Stimulated activated CD4-positive, alpha-beta T cell treated with anti-CD3 and anti-CD28 coated beads, Interleukin-1b, Interleukin-23, amount 100 ng/mL, for 24 hours (primary cell): ENCODE measurements at places on chromosomes 2 and 18.

DNA sequence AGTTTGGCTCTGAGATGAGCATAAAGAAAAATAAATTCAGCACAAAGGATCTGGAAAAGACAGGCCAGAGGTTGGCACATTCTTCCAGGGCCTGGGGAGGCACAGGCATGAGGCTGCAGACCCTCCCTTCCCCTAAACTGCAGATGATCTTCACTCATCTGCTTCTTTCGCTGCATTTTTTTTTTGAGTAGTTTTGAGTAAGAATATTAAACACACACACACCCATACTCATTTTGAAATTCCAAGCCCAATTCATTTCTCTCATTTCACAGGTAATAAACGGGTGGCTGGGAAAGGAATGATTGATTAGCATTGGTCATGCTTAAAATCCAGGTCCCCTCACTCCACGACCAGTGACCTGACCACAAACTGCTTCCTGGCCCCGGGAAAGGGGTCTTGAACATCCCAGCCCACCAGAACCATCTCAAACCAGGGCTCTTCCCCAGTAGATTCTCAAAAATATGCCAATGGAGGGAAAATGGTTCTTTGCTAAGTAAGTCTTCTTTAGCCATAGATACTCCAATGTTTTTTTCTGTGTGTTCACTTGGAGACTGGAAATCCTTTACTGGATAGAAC is 219.6 kb downstream of the ANAPC1 start:
- DNase-seq: no peak

DNA sequence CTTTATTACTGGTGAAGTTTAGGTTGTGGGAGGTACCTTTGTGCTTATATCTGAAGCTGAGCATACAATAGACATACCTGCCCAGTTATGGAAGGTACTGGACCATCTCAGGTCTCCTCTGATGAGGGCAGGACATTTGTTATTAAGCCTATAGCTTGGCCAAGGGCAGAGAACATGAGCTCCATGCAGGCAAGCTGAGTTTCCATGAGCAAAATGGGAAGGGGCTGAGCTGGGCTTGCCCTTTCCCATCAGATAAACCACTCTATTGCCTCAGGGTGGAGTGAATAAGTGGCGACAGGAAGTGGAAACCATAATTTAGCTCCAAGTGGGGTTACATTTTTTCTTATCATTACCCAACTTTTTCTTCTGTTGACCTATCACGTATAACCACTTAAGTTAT is 39.9 kb upstream of the EML6 start:
- no peak for DNase-seq

DNA sequence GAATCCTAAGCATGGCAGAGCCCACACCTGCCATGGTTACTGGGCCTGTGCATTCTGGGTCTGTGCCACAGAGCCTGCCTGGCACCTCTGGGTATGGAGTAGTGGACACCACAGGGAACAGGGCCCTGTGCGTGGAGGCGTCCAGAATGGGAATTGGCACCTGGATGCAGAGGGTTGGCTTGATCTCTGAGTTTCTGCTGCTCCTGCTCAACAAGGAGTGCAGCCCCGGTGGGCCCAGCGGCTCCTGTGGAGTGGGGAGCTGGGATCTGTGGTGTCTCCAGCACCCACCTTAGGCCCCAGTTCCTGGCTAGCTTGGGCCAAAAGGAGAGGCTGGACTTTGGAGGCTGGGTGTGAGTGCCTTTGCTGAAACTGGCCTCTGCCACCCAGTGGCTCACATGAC is 7.9 kb upstream of the ANKRD62 start:
- no peak for DNase-seq

- no peak for DNase-seq
Measured at GRCh38 chr2:175205523-175205922, 24.0 kb upstream of the ATP5MC3 start.

GRCh38 chr18:5250603-5251002 is 44.9 kb downstream of the ZBTB14 start:
- DNase-seq: no peak

DNA sequence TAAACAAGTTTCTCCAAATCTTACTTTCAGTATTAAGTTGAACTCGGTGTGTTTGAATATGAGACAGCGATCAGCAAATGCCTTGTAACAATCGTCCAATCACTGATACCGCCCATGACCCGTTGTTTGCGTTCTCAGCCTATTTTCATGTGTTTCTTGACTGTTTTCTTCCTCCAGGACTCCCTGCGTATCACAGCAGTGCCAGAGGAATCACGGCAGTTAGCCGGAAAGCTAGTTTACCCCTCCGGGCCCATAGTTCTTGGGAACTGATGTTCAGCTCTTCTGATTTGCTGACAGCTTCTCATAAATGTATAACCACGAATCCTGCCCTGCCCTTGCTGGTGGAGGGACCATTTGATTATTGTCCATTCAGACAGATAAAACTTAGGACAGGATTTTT is 42.2 kb upstream of the TPO start:
- no peak for DNase-seq

- DNase-seq: no peak
Measured at GRCh38 chr2:228949831-228950230, 321.3 kb downstream of the PID1 start.

- no peak for DNase-seq
Measured at GRCh38 chr2:7639476-7639875, 722.3 kb downstream of the RNF144A start.

GRCh38 chr18:63578357-63578958 is 8.7 kb upstream of the SERPINB13 start:
- DNase-seq: no peak

- DNase-seq: no peak
Measured at GRCh38 chr2:135843671-135844070, 6.7 kb upstream of the LCT start.

DNA sequence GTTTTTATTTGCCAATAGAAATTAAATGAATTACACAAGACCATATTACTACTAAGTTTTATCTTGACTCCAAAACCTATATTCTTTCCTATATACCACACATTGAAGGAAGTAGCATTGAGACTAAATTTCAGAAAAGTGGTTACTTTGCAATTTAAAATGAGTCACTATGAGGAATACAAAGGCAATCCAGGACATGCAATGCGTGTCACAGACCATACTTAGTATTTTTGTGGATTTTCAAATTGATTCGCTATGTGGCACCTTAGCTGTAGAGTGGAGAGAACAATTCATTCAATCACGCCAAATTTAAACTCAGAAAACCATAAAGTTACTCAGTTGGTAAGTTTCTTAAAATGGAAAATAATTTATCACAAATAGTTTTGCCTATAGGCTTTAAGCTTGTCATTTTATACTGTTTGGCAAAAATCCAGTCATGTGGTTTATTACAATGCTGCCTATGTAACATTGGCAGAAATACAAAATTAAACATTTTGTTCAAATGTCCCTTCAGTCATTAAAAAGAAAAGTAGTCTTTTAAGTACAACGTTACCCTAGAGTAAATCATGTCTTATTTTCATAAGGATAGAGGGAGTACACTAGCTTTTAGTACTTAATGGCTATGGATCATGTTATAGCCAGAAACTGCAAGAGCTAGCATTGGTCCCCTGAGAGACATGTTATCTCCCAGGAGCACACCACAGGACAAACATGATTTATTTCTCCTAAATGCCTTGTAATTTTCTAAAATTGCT is 222.8 kb upstream of the CDH7 start:
- DNase-seq: no peak

GRCh38 chr18:63783394-63783793 is 8.2 kb downstream of the SERPINB7 start:
- no peak for DNase-seq

- DNase-seq: no peak
Measured at GRCh38 chr2:75679556-75679955, 31.2 kb downstream of the GCFC2 start.

DNA sequence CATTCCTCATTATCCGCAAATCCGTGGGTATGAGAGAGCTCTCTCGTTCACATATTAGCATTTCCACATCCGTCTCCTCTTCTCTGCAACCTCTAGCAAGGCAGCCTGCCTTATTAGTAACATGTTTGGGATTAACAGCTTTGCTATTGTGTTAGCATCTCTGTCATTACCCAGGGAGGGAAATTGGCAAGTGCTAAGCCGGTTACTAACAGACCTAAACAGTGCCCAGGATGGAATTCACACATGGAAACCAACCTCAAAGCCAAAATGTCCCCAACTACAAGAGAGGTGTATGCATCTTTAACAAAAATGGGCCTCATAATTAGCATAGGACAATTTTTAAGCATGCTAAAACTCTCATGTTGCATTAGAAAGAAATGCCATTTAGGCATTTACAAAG is 309.0 kb upstream of the MEIS1 start:
- no peak for DNase-seq

DNA sequence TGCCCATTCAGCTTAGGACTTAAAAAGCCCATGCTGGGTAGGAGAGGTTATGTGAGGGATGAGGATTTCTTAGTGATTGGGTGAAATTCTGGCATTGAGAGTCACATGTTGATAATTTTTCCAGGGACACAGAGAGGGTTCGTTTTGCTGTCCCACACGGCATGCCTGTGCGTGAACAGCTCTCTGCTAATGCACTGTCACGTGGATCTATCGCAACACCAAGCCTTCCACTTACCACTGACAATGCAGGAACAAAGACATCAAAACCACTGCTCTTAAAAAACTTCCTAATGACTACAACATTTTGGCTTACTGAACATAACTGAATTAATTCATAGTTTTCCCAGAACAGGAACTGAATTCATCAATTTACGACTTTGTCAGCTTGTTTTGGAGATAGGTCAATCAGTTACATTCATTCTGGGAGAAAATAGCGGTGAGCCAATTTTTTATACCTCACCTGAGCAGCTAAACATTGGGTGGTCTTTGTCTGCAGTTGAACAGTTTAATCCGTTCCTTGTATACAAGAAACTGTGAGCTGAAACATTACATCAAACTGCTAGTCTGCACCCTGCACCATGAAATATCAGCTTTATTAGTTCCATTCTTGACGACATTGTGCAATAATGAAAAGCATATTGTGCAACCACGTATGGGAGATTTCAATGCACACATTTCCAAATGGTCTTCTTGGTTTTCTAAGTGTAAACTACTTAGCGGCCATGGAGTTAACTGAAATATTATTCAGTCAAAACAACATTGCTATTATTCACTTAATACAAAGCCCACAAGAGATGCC is 127.1 kb downstream of the LPIN1 start:
- no peak for DNase-seq

GRCh38 chr2:191696001-191696400 is 18.1 kb downstream of the NABP1 start:
- no peak for DNase-seq

GRCh38 chr2:5020116-5020875 is 671.9 kb upstream of the SOX11 start:
- no peak for DNase-seq

DNA sequence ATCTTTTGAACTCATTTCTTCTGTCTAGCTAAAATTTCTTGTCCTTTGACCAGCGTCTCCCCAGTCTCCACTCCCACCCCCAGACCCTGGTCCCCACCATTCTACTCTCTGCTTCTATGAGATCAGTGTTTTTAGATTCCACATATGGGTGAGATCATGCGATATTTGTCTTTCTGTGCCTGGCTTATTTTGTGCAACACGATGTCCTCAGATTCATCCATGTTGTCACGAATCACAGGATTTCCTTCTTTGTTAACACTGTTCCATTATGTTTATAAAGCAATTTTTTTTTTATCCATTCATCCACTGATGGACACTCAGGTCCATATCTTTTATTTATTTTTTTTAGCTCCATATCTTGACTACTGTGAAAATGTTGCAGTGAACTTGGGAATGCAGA is 16.0 kb upstream of the ACYP2 start:
- no peak for DNase-seq
